Effector memory CD8-positive, alpha-beta T cell (primary cell): ENCODE measurements at places on chromosomes 11 and 22.

GRCh38 chr11:133403900-133404299 is 128.4 kb downstream of the OPCML start:
- DNase-seq, result no peak

GRCh38 chr11:76321820-76322524 is 59.0 kb downstream of the THAP12 start:
- DNase-seq, result no peak

GRCh38 chr11:121814296-121814695 is 301.7 kb downstream of the BLID start:
- no peak for DNase-seq

- no peak for DNase-seq
These were observed 15.3 kb downstream of the MACROD1 start for GRCh38 chr11:64150481-64151239.

- peak; percentile 56 for DNase-seq
These were observed 4.7 kb downstream of the KLHL35 start for GRCh38 chr11:75428281-75428724.

- DNase-seq, result no peak
These were observed 429 bp upstream of the SNX15 start for GRCh38 chr11:65026810-65027209.

GRCh38 chr11:94539420-94539819 is 4.3 kb upstream of the FUT4 start:
- no peak for DNase-seq

DNA sequence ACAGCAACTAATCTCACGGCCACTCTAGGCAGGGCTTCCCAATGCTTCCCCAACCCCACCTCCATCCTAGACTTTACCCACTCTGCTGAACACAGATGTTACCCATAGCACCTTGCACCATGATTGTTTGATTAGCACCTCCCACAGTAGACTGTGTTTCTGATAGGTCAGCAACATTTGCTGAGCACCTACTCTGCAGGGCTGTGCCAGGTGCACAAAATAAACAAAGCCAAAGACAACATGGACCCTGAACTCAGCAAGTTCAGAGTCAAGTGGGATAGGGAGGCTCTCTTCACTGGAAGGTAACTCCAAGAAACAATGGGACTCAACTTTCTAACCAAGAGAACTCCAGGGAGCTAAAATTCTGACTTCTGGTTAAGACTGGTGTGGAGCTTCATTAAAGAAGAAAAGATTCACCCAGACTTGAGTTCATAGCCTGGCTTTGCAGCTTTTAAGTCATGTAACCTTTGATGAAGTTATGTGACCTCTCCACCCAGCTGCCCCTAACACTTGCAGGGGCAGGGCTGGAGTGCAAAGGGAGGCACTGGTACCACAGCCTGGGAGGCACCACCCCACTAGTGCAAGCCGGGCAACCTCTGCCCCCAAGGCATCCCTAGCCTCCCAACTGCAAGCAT is 6.7 kb upstream of the RTN4RL2 start:
- no peak for DNase-seq

DNA sequence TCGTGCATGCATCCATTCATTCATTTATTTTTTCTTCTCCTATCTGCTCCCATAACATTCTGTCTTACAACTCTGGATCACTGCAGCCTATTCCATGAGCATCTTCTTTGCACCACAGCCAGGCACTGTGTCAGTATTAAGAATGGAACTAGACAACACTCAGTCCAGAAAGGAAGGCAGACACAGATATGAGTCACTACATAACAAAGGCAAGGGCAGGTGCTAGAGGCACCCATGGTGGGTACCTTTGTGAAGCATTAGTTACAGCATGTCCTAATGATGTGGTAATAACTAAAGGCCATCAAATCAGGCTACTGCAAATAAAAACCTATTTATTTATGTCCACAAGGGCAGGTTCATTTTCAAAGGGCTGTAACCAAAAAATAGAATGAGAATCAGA is 28.1 kb downstream of the TENM4 start:
- DNase-seq, result no peak

DNA sequence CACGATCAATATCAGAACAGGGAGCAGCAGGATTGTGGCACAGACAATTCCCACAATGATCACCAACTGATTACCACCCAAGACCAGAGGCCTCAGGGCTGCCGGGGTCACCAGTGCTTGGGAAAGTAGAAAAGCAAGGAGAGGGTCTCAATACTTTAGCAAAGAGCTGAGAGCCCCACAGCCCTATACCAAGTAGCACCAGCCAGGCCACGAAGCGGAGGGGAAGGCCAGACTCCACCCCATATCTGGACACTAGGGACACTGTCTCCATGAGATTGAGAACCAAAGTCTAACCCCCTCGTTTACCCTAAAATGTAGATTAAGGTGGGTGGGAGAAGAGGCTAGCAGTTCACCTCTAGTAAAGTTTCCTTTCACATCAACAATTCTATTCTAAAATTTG is 24.1 kb upstream of the SCN2B start:
- no peak for DNase-seq

GRCh38 chr11:118212781-118213191 is 12.0 kb downstream of the JAML start:
- DNase-seq, result no peak

- DNase-seq, result no peak
These were observed 33.5 kb upstream of the CD44 start for GRCh38 chr11:35105319-35106079.

DNA sequence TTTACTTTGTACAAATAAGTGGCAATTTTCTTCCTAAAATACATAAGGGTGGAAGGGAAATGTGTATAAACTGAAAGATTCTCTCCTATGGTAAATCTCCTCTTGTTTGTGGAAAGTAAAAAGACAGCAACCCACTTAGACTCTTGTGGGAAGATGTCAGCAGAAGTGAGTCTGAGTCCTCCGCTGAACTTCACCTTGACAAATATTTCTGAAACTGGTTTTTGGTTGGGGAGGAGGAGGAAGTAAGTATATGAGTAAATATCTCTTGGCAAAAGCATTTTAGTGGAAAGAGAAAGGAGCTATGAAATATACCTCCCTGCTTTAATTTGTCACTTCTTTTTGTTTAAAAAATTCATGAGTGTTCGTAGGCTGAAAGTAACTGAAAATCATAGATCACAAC is 196.2 kb downstream of the KIRREL3 start:
- no peak for DNase-seq

GRCh38 chr22:40463017-40463631 is 92.7 kb downstream of the SGSM3 start:
- DNase-seq, result no peak

GRCh38 chr22:45683680-45684079 is 12.0 kb downstream of the ATXN10 start:
- DNase-seq, result no peak

DNA sequence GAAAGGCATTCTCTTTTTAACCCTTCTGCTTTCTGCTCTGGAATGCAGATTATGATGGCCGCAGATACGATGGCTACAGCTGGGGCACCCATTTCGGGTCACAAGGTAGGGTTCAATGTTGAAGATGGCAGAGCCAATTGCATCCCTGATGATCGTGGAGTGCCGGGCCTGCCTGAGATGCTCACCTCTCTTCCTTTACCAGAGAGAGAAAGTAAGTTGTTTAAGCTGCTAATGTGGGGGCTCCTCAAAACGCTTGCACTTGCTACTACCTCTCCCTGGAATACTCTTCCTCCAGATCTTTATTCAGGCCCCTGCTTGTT is 50.8 kb upstream of the PRDM11 start:
- no peak for DNase-seq

- DNase-seq, result no peak
These were observed 2.5 kb downstream of the TCN2 start for GRCh38 chr22:30609260-30610185.

GRCh38 chr22:49215840-49216239 is 611.8 kb downstream of the BRD1 start:
- no peak for DNase-seq

GRCh38 chr11:66609721-66610617 is 6.5 kb upstream of the RBM14 start:
- no peak for DNase-seq

DNA sequence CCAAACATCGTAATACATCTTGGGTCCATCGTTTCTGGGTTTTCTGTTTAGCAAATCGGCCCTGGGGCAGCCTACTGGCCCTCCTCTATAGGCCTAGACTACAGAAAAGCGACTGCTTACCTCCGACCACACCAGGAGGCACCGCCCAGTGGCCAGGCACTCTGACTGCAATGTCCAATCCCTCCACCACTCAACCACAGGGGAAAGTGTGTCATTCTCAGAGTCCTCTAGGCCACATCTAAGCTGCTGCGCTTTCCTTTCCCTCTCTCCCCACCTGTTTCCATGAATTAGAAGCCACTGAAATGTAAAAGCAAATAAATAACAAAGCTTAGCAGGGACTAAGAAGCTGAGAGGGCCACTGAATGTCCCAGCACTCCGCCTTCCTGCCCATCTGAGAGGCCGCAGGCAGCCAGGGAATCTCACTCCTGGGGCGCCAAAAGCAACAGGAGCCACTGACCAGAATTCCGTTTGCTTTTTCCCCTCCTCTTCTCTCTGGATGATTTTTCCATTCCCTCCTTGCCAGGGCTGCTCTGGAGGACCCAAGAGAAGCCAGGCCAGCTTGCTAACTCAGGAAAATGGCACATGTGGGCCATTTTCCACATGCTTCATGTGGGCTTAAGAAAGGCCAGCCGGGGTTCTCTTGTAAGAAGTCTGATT is 50.1 kb upstream of the FLI1 start:
- DNase-seq, result no peak

GRCh38 chr22:39806109-39806508 is 87.5 kb downstream of the ENTHD1 start:
- no peak for DNase-seq

- DNase-seq, result no peak
These were observed 120.8 kb upstream of the APOA1 start for GRCh38 chr11:116958246-116958645.

GRCh38 chr22:30832407-30832987 is 136.1 kb downstream of the MORC2 start:
- no peak for DNase-seq

DNA sequence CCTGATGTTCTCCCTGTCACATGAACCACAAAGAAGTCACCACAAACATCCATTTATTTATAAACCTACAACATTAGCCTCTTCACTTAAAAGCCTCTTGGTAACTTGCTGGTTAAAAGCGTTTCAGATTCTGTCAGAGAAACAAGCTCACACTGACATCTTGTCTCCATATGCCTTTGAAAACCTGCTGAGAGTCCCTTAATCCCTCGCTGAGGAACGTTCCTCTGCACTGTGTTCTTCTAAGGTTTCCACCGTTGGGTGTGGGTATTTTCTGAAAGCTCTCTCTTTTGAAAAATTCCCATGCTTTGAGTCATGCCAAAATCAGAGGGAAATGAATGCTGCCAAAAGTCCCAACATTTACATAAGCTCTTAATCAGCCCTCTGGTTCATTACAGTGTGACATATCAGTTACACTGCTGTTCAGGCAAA is 149.8 kb downstream of the CCDC34 start:
- DNase-seq, result no peak

- no peak for DNase-seq
These were observed 483.6 kb downstream of the MN1 start for GRCh38 chr22:27317971-27318428.

DNA sequence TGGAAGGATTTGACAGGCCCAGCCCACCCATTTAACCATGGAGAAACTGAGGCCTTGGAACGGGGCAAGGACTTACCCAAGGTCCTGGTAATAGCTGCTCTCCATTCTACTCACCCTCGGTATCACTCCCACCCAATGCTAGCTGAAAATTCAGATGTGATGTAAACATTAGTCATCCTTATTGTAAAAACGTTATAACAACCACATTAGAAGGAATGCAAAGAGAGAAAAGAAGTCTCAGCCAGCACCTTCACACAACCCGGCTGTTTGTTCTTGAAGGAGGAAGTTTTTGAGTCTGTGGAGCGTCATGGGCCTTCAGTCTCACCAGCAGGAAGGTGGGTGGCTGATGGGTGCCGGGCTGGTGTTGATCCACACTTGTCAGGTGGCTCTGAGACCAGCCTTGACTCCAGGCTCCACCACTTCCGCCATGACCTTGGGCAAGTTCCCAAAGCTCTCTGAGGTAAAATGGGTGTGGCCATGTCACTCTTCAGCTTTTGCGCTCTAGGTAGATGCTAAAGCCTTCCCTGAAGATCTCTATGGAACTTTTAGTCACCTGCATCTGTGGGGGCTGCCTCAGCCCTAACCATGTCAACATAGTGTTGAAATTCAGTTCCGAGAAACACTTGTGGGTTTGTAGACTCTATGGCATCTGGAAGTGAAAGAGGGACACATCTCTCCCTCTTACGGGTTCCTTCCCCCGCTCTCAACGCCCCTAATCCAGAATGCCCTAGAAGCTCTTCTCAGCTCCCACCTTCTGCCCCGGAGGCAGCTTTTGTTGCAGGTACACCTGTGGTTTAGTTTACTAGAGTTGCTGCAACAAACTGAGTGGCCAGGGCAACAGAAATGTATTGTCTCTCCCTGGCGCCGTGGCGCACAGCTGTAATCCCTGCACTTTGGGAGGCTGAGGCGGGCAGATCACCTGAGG is 14.8 kb downstream of the CD6 start:
- DNase-seq, result peak; percentile 82

DNA sequence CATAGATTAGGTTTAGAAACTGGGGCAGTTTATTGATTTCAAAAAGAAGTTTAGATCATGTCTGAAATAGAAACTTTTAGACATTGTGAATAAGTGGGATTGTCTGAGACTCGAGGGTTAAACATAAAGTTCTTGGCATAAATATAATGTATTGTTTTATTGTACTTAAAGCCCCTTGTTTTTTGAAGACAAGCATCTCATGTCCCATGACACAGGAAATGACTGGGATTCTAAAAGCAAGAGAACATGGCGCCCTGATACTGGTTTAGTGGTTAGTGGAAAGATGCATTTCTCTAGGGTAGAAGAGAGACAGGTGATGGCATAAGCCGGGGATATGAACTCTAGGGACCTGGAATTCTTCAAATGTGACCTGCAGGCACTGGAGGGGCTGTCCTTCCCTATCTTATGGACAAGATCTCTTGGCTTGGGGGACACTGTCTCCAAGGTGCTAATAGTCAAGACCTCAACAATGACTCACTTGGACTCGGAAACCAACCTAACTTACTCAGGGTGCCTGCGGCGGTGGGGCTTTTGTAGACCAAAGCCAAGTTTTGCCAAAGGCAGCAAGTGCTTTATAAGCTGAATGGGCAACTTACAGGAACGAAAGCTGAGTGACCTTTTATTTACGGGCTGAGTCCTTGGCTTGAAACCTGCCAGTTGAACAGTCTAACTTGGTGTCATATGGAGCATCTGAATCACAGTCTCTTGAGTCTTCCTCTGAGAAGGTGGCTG is 48.2 kb downstream of the UBASH3B start:
- DNase-seq, result no peak

DNA sequence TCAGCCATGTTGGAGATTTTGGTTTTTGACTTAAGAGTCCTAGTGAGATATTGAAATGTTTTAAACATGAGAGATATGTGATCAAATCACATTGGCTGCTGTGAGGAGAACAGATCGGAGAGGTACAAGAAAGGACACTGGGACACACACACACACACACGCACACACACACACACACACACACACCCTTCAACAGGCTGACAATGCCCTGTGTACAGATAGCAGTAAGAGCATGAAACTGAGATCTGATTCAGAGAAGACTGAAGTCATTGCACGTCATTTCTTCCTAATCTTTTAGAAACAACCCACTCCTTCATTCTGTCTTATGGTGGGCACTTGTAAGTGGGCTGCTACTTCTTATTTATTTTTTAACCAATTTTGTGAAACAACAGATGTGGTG is 200.5 kb upstream of the E2F8 start:
- DNase-seq, result no peak

GRCh38 chr11:72349053-72349452 is 85.3 kb downstream of the CLPB start:
- no peak for DNase-seq
